Activated CD8-positive, alpha-beta memory T cell treated with anti-CD3 and anti-CD28 coated beads for 1 hour (primary cell): ENCODE measurements at places on chromosomes 1 and 21.

DNA sequence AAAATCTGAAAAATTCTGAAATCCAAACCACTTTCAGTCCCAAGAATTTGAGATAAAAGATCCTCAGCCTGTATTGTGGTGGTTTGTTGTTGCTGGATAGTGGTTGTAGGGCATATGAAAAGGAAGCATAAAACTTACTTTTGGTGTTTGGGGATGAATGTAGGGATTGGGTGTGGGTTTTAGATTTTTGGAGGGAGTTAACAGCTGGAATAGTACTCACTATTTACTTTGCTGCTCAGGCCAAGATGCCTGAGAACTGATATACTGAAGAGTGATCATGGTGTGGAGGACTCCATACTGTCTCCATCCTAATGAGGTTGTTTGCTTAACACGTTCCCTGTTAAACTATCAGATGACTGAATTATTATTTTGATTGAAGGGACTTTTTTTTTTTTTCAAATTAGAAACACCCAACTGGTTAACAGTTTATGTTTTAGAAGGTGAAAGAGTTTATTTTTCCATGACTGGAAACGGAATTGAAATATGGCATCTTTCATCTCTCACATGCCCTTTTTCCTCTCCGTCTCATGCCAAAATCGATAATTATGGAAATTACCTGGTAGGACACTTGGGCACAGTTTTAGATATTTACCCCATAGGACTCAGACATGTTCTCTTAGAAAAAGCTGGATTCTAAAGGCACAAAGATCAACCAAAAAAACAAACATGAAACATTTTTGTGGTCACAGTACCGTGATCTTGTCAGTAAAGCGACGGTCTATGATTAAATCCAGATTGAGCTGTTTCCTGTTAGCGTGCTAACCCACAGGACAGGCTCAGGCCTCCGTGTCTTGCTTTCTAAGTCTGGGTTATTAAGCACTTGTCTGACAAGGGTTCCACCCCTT is 37.3 kb downstream of the RGL1 start:
- no peak for DNase-seq

DNA sequence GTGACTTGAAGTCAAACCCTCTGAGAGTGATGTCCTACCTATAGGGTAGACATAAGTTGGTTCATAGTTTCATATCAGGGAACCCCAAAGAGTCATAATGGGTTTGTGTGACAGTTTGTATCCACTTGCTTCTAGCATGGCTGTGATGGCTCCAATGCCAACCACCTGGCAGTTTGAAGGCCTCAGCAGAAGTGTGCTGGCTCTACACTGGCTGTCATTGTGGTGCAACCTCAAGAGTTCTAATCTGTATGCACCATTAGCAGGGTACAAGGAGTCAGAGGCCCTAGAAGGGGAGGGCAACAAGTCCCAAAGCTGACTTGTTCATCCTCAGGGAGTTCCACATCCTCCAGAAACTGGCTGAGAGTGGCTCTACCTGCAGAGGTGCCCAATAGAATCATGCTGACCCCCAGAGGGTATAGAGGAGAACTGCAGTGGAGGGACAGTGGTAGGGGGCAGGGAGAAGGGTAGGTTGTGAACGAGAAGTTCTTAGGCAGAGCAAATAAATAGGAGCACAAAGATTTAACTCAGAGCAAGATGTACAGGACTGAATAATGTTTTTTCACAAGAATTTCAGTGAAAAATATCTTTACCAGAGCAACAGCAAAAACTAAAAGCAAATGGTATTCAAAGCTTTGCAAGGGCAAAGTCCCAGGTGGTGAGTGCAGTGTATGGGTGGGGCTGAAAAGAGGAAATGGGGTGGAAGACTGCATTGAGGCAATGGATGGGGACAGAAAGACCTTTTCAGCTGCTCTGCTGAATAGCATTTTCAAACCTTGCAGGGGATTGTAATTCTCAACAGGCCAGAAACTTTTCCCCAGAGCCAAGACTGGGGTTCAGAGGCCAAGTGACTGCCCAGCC is 3.2 kb downstream of the FCRL2 start:
- DNase-seq = no peak

DNA sequence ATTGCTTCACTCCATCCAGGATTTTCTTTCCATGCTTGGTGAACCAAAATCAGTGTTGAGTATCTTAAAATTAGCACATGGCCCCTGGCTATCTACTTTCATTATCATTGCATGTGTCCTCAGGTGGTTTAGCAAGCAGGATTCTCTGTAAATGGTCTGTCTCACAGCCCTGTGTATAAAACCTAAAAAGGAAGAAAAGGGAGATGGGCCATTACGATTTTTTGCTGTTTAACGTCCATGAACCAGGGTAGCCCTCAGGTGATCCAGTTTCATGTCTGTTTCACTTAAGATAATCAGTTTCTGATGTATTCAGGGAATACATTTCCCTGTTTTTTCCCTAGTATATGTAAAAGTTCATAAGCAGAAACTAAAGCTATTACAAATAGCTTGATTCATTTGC is 238.2 kb downstream of the NFIA start:
- no peak for DNase-seq

DNA sequence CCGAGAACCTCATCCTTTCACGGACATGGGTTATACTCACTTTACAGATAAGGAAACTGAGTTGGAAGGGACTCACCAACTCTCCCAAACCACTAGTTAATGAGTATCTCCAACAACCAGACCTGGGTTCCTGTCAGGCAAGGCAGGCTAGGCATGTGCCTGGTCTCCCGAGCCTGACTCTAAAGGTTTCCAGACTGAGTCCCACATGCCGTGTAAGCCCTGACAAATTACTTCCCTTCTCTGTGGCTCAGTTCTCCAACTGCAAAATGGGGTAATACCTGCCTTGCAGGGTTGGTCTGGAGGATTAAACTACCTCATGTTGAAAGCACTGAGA is 34.3 kb downstream of the SSBP3 start:
- no peak for DNase-seq

- DNase-seq = peak; percentile 60
Observed at GRCh38 chr1:154344977-154345837, 19.9 kb downstream of the ATP8B2 start.

GRCh38 chr1:183318433-183318832 is 99.7 kb downstream of the NMNAT2 start:
- DNase-seq = no peak

DNA sequence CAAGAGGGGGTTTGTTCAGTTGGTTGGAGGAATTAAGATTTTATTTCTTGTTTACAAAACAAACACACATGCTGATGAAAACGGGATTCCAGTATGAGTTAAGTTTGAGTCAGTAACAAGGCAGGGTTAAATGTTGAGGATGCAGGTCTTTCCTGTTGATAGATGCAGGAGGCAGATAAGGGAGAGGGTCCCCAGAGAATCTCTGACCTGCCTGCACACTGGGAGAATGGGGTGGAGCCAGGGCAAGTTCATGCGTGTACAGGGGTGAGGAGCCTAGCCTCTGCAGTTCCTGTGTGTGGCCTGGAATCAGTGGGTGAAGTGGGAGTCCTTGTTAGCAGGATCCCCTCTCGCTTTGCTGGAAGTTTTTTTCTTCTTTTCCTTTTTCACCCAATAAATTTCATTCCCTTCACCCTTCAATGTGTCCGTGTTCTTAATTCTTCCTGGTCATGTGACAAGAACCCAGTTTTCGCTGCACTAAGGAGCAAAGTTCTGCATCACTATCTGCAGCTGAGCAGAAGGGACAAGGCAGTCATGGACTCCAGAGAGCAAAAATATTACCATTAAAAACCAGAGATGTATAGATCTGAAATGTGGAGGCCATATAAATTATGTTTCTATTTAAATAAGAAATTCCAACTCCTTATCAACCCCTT is 69.9 kb upstream of the MARK1 start:
- no peak for DNase-seq

GRCh38 chr1:204791453-204792353 is 79.0 kb upstream of the NFASC start:
- DNase-seq = peak; percentile 46

GRCh38 chr1:187491082-187491720 is 662.5 kb downstream of the PLA2G4A start:
- DNase-seq = no peak

DNA sequence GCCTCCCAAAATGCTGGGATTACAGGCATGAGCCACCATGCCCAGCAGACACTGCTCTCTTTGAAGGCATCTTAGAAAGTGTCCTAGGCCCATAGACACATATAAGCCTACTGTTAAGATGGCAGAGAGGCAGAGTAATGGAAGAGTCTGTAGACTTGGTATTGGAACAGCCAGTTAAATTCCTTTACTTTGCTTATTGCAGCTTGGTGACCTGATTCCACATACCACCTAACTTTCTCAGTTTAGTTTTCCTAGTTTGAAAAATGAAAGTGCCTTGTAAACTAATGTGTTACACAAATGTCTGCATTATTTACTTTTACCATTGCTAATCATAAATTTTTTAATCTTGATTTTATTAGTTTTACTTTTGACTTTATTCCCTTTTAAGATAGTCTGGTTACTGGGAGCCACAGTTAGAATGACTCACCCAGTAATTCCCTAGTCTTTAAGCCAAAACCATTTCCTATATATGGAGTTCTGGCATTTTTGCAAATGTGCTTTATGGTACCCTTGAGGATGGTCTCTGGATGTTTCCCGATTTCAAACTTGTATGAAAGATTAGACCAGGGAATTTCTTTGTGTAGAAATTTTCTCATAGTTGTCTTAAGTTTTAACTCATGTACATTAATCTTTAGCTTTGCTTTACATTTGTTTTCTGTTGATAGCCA is 6.4 kb downstream of the SMAP2 start:
- no peak for DNase-seq

- DNase-seq = no peak
Observed at GRCh38 chr1:89762386-89762778, 58.5 kb upstream of the LRRC8D start.

DNA sequence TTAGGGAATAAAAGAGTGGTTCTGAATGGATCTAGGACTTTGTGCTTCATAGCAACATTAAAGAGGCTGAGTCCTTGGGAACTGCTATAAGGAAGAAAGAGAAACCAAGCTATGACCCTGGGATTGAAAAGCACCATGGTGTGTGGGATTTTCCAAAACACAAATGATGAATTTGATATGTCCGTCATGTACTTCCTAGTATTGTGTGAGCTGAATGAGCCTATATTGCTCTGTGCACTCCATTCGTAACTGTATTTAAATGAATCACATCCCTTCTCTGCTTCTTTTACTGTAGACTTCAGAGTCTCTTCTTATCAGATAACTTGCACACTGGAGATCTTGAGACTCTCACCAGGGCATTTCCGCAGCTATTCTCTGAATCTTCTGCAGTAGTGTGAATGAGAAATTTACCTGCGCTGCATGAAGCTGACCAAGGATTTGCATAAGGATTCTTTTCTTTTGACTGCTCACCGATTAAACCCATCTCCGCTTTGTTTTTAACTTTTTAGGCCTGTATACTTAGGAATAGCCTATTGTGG is 23.1 kb upstream of the OR10J4 start:
- no peak for DNase-seq

DNA sequence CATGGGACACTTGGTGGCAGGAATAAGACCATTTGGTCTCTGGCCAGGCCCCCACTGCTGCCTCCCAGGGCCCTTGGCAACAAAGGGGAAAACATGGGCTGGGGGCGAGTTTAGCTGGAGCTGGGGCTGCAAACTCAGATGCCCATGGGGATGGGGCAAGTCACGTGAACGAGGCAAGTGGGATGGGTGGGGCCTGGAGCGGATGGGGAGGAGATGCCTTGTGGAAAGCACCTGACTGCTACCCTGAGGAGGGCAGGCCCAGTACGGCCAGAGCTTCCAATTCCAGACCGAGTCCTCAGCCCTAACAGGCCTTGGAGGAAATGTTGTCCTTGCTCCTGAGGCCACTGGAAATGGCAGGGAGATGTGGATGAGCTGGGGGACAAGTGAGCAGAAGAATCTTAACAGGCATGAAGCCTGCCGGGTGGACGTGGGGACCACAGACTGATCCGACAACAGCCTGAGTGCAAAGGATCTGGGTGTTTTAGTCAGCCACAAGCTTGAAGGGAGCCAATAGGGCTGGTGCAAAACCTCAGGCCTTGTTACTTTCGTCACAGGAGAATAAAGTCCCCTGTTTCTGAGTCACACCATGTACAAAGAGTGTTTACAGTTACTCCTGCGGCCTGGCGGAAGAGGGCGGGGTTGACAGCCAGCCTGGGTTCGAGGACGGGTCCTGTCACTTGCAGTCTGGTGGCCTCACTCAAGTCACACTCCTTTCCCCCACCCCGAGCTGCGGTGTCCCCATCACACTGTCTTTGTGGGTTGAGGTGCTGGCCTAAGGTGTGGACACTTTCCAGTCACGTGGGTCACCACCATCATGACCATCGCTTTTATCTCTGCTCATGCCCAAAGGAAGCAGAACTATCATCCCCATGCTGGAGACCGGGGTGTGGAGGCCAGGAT is 19.1 kb downstream of the RUNX3 start:
- peak; percentile 70 for DNase-seq

- no peak for DNase-seq
Observed at GRCh38 chr1:59266180-59266926, 30.5 kb upstream of the FGGY start.

- no peak for DNase-seq
Observed at GRCh38 chr1:82125119-82125518, 324.4 kb downstream of the ADGRL2 start.

DNA sequence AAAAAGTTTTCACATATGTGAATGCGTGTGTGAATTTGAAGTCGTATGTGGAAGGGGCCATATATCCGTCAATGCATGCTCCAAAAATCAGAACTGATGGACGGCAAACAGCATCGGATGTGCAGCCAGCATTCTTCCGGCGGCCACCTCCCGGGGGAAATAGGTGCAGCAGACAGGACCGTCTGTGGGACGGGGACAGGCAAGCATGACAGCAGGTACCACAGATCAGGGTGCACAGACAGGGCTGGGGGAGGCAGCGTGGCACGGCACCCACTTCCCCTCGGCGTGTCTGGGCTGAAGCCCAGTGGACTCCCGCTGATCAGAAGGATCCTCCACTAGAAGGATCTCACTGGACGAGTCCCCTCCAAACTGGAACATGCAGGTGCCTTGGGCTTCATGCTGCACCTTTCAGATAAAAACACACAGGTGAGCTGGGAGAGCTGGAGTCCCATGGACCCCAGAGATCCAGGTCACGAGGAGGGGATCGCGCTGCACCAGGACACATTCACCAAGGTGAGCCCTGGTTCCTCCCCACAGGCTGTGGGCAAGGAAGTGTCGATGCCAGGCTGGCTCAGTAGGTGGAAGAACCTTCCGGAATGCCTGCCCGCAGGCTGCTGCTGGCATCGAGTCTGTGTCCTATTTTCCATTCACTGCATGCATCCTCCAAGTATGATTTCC is 25.3 kb downstream of the PDE9A start:
- no peak for DNase-seq

DNA sequence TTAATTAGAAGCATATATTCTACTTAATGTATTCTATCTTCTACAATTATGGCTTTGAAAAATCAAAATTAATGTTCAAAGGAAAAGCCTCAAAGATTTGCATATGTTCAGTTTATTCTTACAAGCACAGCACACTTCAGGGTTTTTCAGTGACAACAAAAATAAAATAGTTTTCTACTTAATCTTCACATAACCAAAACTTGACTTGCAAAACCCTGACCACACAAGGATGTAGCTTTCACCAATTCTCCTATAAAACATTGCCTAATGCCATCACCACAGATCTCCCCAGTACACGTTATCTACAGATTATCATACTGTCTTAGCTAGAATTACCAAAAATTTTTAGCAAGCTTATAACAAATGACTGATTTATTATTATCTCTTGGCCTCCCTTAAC is 23.3 kb downstream of the LPAR3 start:
- DNase-seq = no peak

GRCh38 chr1:223621312-223621734 is 44.2 kb downstream of the CAPN8 start:
- no peak for DNase-seq
